ENCODE measurements at places on chromosomes 16 and 17. TPM values are rescaled to one million over a fixed set of nuclear protein-coding genes. Genes with fewer than 3 reads are reported as not detected.

- H3K4me1 ChIP-seq, result no peaks in the 10 kb centered on the region
- H3K36me3 ChIP-seq, result peaks cover 34% of the 10 kb centered on the region
- H3K27me3 ChIP-seq, result peaks cover 2% of the 10 kb centered on the region
- no peak for DNase-seq
- H3K27ac ChIP-seq, result no peak overlapping the region
These were observed 24.0 kb downstream of the PARN start for GRCh38 chr16:14606102-14606501.

GRCh38 chr17:49640556-49640955, 37.3 kb downstream of the SPOP start:
- H3K36me3 ChIP-seq, result peaks cover 3% of the 10 kb centered on the region
- no peak overlapping the region for H3K27ac ChIP-seq
- H3K27me3 ChIP-seq, result no peaks in the 10 kb centered on the region
- peaks cover 7% of the 10 kb centered on the region for H3K4me1 ChIP-seq
- H3K4me3 ChIP-seq, result no peak overlapping the region
- DNase-seq, result no peak

GRCh38 chr16:3861808-3862451, 18.6 kb downstream of the CREBBP start:
- H3K36me3 ChIP-seq, result no peaks in the 10 kb centered on the region
- peak overlapping the region; percentile 76 for H3K27ac ChIP-seq
- no peak overlapping the region for H3K4me3 ChIP-seq
- no peaks in the 10 kb centered on the region for H3K27me3 ChIP-seq

DNA sequence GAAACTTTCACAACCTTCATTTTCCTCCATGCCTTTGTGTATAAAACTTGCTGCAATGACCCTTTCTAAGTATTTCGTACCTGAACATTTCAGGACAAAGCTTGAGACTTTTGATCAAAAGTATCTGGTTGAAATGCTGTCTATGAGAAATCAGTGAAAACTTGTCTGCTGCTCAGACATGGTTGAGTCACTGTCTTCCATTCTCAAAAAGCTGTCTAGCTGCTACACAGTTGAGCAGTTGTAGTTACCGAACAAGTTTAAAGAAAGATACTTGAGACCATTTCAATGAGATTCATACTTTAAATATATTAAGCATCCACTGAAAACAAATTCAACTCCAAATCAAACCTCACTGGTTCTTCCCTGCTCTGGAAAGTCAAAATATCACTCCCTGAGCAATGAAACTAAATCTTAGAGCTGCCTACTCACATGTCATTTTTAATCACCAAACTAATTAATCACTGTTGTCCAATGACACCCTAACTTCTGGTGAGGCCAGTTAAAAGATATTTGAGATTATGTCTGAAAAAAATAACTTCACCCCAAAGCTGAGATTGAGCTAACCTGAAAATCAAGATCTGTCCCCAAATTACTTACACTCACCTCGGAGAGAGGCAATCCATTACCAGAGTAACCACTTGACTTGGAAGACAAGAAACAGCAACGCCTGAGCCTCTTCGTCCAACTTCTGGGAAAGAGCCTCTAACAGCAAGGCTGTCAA, 488 bp downstream of the TMEM100 start:
- H3K4me3 ChIP-seq, result peak overlapping the region; percentile 90
- no peaks in the 10 kb centered on the region for H3K27me3 ChIP-seq
- no peak for DNase-seq

- H3K4me3 ChIP-seq, result no peak overlapping the region
- peaks cover 18% of the 10 kb centered on the region for H3K4me1 ChIP-seq
- no peak for DNase-seq
- H3K27ac ChIP-seq, result no peak overlapping the region
- peaks cover 4% of the 10 kb centered on the region for H3K27me3 ChIP-seq
- H3K36me3 ChIP-seq, result no peaks in the 10 kb centered on the region
These were observed 74.5 kb downstream of the ERCC4 start for GRCh38 chr16:13994239-13995106.

The KCTD19 gene
- total RNA-seq, result 2.0 TPM

Measured in endothelial cell (in vitro differentiated cells).